ENCODE measurements at places on chromosomes 11 and 22.
A peak's percentile ranks its signal among the peaks of the same experiment; 100 is the strongest.

- DNase-seq, result no peak
Observed at GRCh38 chr11:85266646-85267045, 360.5 kb downstream of the DLG2 start.

- DNase-seq, result peak; percentile 89
Observed at GRCh38 chr11:65572356-65573051, at the start of gene FAM89B. TSS of gene FAM89B (plus strand) at chr11:65572538. CDS start at chr11:65572670, 132 bp downstream.

DNA sequence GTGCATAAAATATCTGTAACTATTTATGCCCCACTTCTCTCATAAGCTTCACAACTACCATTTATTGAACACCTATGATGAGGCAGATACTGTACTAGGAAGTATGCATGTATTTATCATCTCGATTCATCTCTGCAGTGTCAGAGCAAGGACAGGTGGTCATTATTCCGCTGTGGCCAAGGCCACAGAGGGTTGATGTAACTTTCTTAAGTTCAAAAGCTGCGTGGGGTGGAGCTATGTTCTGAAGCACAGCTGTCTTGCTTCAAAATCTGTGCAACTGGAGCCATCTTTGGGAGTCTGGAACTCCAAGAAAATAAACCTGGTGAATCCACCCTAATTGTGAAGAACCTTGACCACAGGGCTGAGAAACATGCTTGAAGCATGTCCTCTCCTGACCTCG is 60.2 kb upstream of the HMGXB4 start:
- DNase-seq, result no peak

- peak; percentile 31 for DNase-seq
Observed at GRCh38 chr22:22959147-22959827, 71.7 kb downstream of the IGLL5 start.

DNA sequence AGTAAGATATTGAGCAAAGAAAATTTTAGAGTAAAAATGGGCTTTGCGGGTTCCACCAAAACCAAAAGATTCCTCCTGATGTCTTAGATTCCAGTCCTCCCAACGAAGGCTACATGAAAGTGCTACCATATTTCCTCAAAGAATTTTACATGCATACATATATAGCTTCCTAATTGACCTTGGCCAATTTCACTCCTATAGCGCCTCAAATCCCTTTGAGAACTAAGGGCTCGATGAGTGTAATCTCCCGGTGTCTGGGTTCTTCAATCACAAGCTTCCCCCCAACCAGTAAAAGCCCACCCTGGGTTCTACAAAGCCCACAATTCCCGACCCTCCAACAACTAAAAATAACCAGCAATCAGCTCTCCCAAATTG is 1.2 kb downstream of the SIK3 start:
- DNase-seq, result no peak

DNA sequence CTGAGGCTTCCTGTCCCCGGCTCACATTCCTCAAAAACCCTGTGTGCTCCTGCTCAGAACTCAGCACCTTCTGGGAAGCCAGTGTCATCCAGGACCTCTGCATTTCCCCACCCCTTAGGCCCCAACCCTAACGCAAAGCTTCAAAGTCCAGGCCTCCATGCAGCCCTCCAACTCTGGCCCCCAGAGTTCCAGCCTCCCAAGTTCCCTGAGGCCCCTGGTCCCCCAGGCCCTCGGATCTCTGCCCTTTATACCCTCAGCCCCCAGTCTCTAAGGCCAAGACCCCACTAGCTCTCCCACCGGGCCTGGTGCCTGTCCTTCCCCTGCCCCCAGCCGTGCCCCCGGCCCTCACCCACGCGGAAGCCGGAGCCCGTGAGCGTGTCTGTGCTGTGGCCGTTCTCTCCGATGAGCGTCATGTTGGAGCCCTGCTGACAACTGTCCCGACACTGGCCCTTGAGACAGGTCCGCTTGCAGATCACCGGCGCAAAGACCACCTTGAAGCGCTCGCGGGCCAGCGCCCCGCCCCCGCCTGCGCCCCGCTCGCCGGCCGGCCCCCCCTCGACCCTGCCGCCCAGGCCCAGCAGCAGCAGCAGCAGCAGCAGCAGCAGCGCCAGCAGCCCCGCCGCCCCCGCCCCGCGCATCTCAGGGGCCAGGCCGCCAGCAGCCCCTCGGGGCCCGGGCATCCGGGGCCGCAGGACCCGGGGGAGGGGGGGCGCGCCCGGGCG is 718 bp downstream of the LTBP3 start:
- no peak for DNase-seq

- no peak for DNase-seq
Observed at GRCh38 chr22:35455529-35455928, 55.6 kb downstream of the MCM5 start.

GRCh38 chr11:26719289-26719973 is 2.4 kb downstream of the SLC5A12 start:
- no peak for DNase-seq
